ENCODE measurements at places on chromosomes 11 and 22.

- DNase-seq, result no peak
These were observed 43.7 kb downstream of the OSBPL5 start for GRCh38 chr11:3121416-3121815.

DNA sequence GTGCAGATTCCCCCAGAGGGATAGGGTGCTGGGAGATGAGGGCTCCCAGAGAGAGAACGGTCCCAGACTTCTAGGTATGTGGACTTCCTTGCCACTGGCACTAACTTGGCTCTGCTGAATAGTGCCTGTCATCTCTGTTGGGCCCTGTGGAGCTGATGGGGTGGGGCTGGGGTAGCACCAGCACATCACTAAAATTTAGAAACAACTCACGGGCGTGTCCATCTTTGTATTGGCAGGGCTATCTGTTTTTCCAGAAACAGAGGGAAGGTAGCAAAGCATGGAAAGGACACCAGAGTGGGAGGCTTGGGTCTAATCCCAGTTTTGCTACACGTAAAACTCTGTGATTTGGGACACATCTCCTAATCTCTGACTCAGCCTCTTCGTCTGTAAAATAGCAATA is 25.8 kb downstream of the SWAP70 start:
- DNase-seq, result no peak

DNA sequence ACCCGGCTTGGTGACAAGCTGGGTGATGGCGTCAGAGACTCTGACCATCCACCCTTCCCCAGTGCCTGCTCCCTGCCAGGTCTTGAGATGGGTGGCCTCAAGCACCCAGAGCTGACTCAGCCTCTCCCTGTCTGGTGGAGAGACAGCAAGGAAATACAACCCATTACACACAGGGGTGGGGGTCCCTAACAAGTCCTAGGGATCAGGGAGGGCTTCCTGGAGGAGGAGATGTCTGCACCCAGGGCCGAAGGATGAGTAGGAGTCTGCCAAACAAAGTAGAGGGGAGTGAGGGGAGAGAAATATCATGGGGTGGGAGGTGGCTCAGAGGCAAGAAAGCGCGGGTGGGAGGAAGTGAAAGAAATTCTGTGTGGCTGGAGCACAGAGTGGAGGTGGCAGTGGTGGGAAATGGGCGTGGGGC is 6.8 kb downstream of the MAFF start:
- DNase-seq, result peak; percentile 72

- no peak for DNase-seq
These were observed 79.3 kb downstream of the CYP2R1 start for GRCh38 chr11:14812757-14813156.

GRCh38 chr11:132300283-132300682 is 929.9 kb downstream of the NTM start:
- DNase-seq, result no peak

DNA sequence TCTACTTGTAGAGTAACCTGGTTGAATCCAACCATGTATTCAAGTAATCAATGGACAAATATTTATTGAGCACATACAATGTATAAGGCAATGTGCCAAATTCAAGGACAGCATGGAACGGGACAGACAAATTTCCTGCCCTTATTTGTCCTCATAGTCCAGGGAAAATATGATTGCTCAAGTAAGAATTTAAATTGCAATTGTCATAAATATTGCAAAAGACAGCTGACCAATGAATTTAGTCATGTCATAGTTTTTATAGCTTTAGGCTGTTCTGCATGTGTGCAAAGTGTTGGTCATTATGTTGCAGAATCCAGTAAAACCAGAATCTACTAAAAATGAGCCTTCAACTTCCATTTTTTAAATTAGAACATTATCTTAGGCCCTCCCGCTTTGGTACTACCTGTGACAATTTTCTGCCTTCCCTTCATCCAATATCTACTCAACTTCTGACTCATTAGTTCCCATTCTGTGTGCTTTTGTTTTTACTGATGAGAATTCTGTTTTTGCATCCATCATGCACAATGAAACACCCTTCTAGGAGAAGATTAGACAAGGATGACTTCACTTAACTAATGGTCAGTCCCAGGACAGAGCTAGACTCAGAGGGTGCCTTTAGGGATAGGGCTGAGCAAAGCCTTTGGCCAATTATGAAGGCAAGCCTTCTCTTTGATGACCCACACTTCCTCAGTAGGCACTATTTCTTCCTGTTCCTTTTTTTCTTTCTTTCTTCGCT is 45.8 kb upstream of the FIBIN start:
- DNase-seq, result no peak

DNA sequence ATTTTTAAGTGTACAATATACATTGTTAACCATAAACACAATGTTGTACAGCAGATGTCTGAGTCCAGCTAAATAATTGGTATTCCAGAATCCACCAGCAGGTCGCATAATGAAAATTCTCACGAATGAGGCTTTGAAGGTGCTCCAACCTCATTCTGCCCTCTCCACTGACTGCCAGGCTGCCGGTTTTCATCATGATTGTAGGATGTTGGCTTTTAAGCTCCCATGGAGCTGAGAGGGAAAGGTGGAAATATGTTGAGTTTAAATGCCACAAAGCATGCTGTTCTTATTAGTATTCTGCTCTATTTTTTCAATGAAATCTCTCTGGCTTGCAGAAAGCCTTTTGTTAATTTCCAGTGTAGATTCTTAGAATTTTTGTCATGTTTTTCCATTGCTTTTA is 337.2 kb upstream of the DDI1 start:
- DNase-seq, result no peak

DNA sequence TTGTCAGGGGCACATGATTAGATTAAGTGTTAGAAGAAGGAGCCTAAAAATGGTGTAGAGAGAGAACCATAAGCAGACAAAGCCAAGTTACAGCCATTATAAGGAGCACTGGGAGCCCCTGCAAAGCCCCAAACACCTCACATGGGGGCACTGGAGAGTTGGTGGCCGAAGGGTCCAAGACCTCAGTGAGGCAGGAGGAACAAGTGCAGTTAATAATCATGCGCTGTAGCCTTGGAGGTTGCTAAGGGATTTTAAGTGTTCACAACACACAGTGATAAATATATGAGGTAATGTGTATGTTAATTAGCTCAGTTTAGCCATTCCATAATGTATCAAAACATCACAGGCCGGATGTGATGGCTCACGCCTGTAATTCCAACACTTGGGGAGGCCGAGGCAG is 54.4 kb upstream of the JAM3 start:
- DNase-seq, result no peak

DNA sequence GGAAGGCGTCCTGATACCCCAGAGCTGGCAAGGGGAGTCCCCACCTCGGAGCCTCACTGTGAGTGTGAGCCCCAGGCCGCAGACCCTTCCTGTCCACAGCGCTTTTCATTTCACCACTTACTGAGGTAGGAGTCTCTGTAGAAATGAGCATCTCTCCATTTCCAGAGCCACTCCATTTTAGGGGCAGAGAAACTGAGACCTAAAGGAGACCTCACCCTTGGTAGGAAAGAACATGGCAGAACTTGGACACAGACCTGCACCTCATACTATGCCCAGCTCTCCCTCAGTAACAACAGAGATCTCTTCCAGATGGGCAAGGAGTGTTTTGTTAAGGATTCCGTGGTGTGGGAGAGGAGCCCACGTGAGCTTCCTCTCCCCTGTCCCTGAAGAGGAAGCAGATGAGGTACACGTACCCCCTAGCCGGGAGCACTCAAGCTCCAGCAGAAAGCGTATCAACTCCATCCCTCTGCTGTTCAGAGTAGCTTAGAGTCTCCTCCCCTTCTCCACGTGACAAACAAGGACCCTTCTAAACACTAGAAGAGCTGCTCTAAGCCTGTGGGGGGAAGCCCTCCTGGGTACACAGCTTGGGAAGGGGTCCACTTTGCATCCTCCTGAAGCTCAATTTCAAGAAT is 532 bp upstream of the VSIG2 start:
- DNase-seq, result peak; percentile 56

DNA sequence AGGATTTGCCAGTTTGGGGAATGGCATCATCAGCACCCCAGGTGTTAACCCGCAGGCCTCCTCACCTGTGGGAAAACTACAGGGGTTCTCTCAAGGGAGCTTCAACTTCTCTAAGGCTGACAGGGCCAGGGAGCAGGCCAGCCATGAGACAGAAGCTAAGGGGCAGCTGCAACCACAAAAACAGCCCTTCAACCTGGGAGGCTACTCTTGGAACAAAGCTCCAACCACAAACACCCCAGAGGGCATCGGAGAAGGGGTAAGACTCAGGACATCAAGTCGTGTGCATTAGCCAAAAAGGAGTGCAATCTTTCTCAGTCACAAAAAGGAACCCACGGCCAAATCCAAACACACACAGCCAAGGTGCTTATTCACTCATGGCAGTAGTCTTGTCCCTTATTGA is 103.0 kb downstream of the PLEKHA7 start:
- no peak for DNase-seq

DNA sequence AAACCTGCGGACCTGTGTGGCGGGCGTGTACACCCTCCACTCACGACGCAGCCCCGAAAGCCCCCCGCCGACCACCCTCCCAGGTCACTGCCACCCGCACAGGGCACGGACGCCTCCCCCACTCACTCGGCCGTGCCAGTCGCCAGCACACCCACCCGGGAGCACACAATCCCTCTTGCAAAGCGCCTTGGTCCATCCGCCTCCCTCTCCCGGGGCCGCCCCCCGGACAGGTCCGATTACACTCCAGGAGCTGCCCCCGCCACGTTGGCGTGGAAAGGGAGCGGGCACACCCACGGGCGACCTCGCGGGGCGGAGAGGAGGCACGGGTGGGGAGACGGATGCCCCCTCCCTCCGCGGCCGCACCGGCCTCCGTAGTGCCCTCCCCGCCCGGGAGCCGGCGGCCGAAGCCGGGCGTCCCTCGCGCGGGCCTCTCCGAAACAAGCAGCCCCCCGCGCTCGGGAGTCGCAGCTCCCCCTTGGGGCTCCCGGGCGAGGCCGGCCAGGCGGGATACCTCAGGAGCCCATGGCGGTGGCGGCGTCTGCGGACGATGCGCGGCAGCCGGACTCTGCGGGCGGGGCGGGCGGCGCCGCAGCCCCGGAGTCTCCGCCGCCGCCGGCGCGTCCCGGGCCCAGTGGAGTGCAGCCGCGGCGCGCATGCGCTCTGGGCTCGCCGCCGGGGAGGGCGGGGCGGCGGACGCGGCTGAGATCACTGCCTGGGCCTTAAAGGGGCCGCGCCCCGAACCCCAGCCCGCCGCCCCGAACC is at the start of gene TMEM184B:
Gene TMEM184B (minus strand): TSS at position 638 of the 762 bp plus-strand sequence. CDS start 25,049 bp downstream, outside the sequence.
- DNase-seq, result peak; percentile 87

DNA sequence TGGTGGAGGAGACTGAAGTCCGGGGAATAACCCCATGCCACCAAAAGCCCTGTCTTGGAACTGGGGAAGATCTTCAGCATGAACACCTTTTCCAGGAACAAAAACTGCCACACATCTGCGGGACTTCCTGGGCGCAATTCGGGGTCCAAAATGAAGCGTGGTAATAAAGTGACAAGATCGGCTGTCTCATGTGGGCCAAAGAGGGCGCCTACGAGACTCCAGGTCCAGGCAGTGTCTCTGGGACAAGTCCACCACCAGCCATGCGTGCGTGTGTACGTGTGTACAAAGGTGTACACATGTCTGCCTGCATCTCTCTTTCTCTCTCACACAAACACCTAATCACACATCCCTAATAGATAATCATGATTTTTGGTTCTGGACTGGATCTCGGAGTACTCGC is 8.9 kb upstream of the MYBPC3 start:
- no peak for DNase-seq

DNA sequence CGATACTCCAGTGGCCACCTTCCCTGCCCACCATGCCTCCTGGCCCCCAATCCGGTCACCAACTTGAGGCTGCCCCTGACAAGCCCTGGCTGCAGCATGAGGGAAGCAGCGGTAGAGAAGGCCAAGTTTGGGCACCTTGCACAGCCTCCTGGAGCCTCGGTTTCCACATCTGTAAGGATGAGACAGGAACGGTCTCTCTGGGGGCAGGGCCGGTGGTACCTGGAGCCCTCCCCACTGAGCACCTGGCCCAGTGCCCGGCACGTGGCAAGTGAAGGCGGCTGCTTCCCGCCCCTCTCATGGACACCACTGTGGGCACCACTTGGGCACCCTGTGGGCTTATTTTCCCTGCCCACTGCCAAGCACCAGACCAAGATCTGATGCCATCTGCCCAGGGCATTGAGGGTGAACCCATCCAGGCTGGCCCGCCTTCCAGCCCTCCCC is 77.8 kb downstream of the CDKN1C start:
- no peak for DNase-seq

GRCh38 chr22:23204541-23205157 is 24.3 kb downstream of the BCR start:
- no peak for DNase-seq

DNA sequence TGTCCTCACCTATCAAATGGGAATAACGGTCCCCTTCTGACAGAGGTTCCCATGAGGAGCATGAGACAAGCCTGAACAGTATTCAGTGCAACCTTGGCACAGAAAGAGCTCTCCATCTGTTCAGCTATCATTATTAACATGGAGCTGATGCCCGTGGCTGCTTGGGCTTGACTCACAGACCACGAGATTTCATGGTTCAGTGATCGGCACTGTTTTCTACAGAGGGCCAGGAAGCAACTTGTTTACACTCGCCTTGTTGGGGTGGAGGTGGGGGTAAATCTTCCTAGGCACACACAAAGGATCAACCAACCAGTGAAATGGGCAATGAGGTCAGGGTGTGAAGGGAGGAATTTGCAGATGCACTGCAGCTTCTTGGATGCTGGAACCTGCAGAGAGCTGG is 88.2 kb downstream of the CWC15 start:
- no peak for DNase-seq

GRCh38 chr11:26743622-26744021 is 21.8 kb upstream of the SLC5A12 start:
- DNase-seq, result no peak

DNA sequence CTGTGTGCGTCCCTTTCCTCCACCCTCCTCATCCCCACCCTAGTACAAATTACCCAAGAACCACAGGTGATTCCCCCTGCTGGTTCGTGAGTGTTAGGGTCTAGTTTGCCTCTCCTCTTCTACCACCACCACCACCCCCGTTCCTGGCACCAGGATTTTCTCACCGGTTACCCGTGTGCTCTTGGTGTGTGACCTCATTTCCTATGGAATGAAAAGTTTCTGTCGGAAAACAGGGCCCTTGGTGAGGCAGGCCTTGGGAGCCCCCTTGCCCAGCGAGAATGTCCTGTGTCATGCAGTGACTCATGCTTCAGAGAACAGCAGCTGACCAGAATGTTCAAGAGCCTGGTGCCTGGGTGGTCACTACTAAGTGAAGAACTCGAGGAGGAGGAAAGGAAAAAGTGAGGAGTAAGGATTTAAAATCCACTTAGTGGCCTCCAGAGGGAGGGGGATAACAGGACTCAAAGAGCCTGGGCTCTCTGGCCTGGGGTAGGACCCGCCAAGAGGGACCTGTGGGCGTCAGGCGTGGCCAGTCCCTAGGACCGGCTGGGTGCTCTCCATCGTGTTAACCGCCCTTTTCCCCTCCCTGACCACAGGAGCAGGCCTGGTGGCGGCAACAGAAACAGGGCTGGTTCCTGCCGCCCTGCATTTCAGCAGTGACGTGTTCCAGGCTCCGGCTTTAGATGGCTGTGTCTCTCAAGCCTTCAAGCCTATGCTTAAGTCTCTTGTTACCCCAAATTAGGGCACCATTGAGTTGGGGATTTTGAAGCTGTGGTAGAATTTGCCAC is 30.2 kb downstream of the C22orf31 start:
- peak; percentile 39 for DNase-seq

DNA sequence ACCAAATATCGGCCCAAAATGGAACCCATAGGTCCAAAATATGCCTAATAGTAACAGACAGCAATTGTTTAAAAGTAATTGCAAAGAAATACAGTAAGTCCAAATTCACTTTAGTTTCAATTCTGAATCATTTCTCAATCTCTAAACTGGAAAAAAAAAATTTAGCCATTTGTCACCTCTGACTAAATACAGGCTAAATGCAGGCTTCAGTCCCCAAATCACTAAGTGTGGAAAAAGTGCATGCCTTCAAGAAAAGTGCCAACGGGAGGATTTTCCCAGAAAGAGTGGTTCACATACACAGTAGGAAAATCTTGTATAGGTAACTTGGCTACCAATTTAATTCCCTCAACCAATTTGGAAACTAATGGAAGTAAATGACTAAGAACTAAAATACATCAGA is 35.7 kb downstream of the SIK3 start:
- no peak for DNase-seq
